ENCODE measurements at places on chromosomes 3 and 15. TPM values are rescaled to one million over a fixed set of nuclear protein-coding genes. Genes with fewer than 3 reads are reported as not detected.

- H3K4me3 ChIP-seq, result no peak overlapping the region
- no peaks in the 10 kb centered on the region for H3K36me3 ChIP-seq
- no peak overlapping the region for H3K27ac ChIP-seq
- no peaks in the 10 kb centered on the region for H3K27me3 ChIP-seq
- peaks cover 23% of the 10 kb centered on the region for H3K4me1 ChIP-seq
- no peak for DNase-seq
Measured at GRCh38 chr3:29067007-29067406, 213.9 kb upstream of the RBMS3 start.

DNA sequence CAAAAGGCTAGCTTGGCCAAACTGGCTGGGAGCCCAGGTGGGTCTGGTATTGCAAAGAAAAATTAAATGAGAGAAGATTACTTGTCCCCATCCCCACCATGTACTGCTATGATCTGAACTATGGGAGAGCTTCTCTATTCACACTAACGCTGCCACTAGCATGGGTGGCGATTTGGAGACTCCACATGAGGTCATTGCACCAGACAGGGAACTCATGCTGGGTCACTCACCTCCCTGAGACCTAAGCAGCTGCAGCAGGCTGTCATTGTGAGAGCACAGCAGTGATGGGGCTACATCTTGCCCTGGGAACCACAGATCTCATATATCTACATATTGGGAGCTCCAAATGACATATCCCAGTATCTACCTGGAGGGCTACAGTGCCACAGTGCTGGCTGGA is 36.3 kb upstream of the NECTIN3 start:
- no peak for DNase-seq
- no peaks in the 10 kb centered on the region for H3K4me1 ChIP-seq

DNA sequence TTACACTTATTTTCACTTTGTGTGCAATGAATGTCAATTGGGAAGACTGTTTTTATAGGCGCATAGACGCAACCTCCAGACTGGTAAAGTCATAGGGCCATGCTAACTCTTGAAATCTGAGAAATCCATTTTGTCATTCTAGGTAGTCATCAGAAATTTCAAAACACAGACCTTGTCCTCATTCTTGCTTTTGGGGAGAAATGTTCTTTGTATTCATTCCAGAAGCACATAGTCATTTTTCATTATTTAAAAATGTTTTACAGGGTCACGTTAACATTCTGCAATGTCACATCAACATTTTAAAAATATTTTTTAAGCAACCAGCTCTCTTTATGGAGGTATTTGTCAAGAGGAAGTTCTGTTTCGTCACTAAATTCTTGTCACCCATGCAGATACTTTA is 898.4 kb downstream of the PDCD6IP start:
- no peaks in the 10 kb centered on the region for H3K27me3 ChIP-seq
- H3K4me3 ChIP-seq, result no peak overlapping the region
- H3K4me1 ChIP-seq, result no peaks in the 10 kb centered on the region
- no peak overlapping the region for H3K27ac ChIP-seq

GRCh38 chr15:101480613-101481380 is 8.7 kb downstream of the PCSK6 start:
- no peaks in the 10 kb centered on the region for H3K4me1 ChIP-seq
- no peak for DNase-seq
- H3K27ac ChIP-seq, result no peak overlapping the region
- no peaks in the 10 kb centered on the region for H3K27me3 ChIP-seq
- no peaks in the 10 kb centered on the region for H3K36me3 ChIP-seq

- no peaks in the 10 kb centered on the region for H3K36me3 ChIP-seq
- peak overlapping the region; percentile 4 for H3K27ac ChIP-seq
- DNase-seq, result no peak
- peaks cover 60% of the 10 kb centered on the region for H3K4me1 ChIP-seq
Measured at GRCh38 chr3:14990780-14991148, 43.4 kb downstream of the NR2C2 start.

- peak overlapping the region; percentile 20 for H3K4me3 ChIP-seq
- peaks cover 60% of the 10 kb centered on the region for H3K36me3 ChIP-seq
- DNase-seq, result no peak
- H3K27ac ChIP-seq, result peak overlapping the region; percentile 77
- no peaks in the 10 kb centered on the region for H3K27me3 ChIP-seq
Measured at GRCh38 chr3:58116161-58116955, 94.4 kb downstream of the DNASE1L3 start.

- no peak overlapping the region for H3K4me3 ChIP-seq
- H3K4me1 ChIP-seq, result no peaks in the 10 kb centered on the region
- H3K36me3 ChIP-seq, result peaks cover 17% of the 10 kb centered on the region
- H3K27ac ChIP-seq, result no peak overlapping the region
- H3K27me3 ChIP-seq, result no peaks in the 10 kb centered on the region
Measured at GRCh38 chr3:47652142-47652541, 73.5 kb upstream of the CSPG5 start.

- no peaks in the 10 kb centered on the region for H3K27me3 ChIP-seq
- H3K27ac ChIP-seq, result no peak overlapping the region
- DNase-seq, result no peak
- no peak overlapping the region for H3K4me3 ChIP-seq
- H3K4me1 ChIP-seq, result peaks cover 11% of the 10 kb centered on the region
- H3K36me3 ChIP-seq, result no peaks in the 10 kb centered on the region
Measured at GRCh38 chr15:33737687-33738601, 230.4 kb upstream of the CHRM5 start.

DNA sequence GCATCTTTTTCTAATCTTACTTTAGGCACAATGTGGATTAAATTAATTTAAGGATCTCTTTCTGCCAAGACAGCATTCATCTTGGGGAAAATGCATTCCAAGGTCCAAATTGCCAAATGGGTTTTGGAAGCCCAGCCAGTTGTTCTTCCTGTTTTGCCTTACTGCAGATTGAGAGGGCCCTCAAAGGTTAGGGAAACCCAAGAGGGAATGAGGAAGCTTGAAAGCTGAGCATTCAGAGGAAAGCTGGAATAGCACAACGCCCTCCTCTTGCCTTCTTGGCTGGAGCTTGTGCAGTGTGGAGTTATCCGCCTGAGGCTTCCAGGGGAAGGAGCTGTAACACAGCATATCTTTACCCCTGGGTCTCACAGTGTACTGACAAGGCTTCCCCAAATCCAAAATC is 18.2 kb upstream of the SACM1L start:
- H3K27ac ChIP-seq, result peak overlapping the region; percentile 32
- peaks cover 55% of the 10 kb centered on the region for H3K36me3 ChIP-seq
- no peaks in the 10 kb centered on the region for H3K27me3 ChIP-seq
- H3K4me3 ChIP-seq, result no peak overlapping the region

DNA sequence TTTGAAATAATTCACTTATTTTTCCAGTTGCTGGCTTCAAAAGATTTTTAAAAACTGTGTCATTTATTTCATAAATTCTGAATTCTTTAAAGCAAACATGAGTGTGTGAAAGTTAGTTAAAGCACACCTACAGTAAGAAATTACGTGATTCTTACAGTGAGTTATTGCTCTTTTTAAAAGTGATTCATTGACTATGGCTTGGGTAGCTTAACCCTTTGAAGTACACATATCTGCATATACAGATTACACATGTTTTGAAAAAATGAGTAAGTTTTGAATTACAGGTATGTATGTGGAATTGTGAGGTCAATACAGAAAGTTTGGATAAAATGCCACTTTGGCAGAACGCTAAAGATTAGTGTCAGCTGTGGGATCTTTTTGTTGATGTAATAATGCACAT is 64.5 kb upstream of the MBNL1 start:
- H3K4me1 ChIP-seq, result peaks cover 52% of the 10 kb centered on the region
- H3K36me3 ChIP-seq, result no peaks in the 10 kb centered on the region
- no peaks in the 10 kb centered on the region for H3K27me3 ChIP-seq
- no peak for DNase-seq
- H3K27ac ChIP-seq, result peak overlapping the region; percentile 84

DNA sequence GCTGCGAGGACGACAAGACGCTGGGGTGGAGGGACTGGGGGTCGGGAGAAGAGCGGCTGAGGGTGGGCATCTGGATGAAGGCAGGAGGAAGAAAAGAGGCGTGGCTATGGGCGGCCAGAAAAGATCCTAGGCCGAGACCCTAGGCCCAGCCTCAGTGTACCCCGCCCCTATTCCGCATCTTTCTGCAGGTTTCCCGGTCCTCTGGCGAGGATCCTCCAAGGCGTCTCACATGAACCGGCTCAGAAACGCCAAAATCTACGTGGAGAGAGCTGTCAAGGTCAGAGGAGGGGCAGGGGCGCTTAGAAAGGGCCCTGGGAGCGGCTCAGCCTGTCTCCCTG is 340 bp downstream of the TTLL3 start:
- peak overlapping the region; percentile 95 for H3K27ac ChIP-seq
- H3K36me3 ChIP-seq, result peaks cover 36% of the 10 kb centered on the region
- DNase-seq, result no peak
- peaks cover 18% of the 10 kb centered on the region for H3K4me1 ChIP-seq
- no peaks in the 10 kb centered on the region for H3K27me3 ChIP-seq

DNA sequence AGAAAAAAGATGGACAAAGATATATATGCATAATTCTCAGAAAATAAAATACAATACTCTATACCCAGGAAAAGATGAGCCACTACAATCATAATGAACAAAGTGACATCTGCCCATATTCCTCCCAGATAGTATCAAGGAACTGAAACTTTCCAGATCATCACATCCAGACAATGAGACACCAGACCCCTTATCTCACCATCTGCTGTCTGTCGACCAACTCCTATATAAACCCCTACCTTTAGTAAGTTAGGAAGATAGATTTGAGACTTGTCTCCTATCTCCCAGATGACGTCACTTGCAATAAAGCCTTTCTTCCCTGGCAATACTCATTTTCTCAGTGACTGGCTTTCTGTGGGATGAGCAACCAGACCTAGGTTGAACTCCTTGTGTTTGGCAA is 1071.6 kb downstream of the PLOD2 start:
- H3K4me1 ChIP-seq, result no peaks in the 10 kb centered on the region
- no peak for DNase-seq
- H3K4me3 ChIP-seq, result no peak overlapping the region
- H3K36me3 ChIP-seq, result no peaks in the 10 kb centered on the region
- no peak overlapping the region for H3K27ac ChIP-seq

GRCh38 chr3:141699324-141699723 is 38.8 kb upstream of the RNF7 start:
- no peaks in the 10 kb centered on the region for H3K36me3 ChIP-seq
- H3K27ac ChIP-seq, result no peak overlapping the region
- H3K4me1 ChIP-seq, result no peaks in the 10 kb centered on the region

DNA sequence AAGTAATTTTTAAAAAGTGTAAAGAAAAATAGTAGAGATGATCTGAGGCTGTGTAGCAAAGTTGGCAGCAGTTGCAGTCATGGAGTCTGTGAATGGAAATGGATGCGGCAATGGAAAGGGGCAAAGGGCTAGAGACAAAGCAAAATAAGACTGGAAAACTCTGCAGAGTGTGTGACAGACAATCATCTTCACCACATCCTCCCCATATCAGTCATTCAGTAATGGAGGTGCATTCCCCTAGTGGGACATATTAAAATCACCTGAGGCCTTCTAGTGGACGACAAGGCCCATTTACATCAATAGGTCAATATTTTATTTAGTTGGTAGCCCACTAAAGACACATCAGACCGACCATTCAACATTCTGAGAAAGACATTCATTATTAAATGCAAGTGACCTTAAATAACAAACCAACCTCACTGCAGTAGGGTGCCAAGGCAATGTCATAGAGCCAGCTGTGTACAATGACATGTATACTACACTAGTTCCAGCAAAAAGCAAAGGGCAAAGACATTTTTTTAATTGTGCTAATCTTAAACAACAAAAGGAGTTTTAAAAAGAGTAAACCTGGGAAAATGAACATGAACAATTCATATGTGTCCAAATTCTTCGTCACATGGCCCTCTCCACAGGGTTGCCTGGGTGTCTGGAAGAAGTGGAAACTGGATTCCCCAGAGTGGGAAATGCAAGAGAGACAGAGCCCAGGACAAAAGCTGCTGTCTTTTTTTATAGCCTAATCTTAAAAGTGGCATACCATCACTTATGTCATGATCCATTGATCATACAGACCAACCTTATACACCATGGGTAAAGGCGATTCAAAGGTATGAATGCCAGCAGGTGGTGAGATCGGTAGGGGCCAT is 15.6 kb upstream of the RAP2B start:
- DNase-seq, result no peak
- H3K27ac ChIP-seq, result no peak overlapping the region
- no peak overlapping the region for H3K4me3 ChIP-seq
- H3K36me3 ChIP-seq, result no peaks in the 10 kb centered on the region
- no peaks in the 10 kb centered on the region for H3K4me1 ChIP-seq
- H3K27me3 ChIP-seq, result no peaks in the 10 kb centered on the region

GRCh38 chr3:35524856-35525255 is 114.5 kb upstream of the ARPP21 start:
- no peaks in the 10 kb centered on the region for H3K36me3 ChIP-seq
- no peak for DNase-seq
- H3K27me3 ChIP-seq, result no peaks in the 10 kb centered on the region
- no peak overlapping the region for H3K4me3 ChIP-seq
- no peaks in the 10 kb centered on the region for H3K4me1 ChIP-seq

- no peak for DNase-seq
- H3K27ac ChIP-seq, result no peak overlapping the region
- no peaks in the 10 kb centered on the region for H3K4me1 ChIP-seq
Measured at GRCh38 chr3:20700714-20701113, 514.7 kb upstream of the SGO1 start.

DNA sequence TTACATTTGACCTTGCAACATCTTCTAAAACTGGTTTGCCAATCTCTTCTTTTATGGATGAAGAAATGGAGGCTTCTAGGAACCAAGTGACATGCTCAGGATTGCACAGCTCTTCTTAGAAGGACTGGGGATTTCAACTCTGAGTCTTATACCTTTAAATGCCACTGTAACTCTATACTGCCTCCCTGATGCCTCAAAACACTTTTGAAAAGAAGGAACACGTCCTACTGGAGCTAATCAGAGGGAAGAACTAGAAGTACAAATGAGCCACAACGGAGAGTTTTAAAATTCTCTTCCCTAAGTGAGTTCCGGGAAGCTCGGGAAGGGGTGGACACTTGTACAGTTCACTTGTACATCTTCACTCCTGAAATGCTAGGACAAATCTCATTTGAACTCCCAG is 949 bp upstream of the MITF start:
- peaks cover 45% of the 10 kb centered on the region for H3K4me1 ChIP-seq
- DNase-seq, result no peak
- peak overlapping the region; percentile 87 for H3K4me3 ChIP-seq
- no peaks in the 10 kb centered on the region for H3K36me3 ChIP-seq
- H3K27ac ChIP-seq, result peak overlapping the region; percentile 92
- no peaks in the 10 kb centered on the region for H3K27me3 ChIP-seq

Gene SHC4
- total RNA-seq, result 1.8 TPM

Gene DLL4
- 1.7 TPM for total RNA-seq

Gene CPB1
- total RNA-seq, result not detected

Gene GABRA5
- total RNA-seq, result 58.6 TPM

Gene FANCD2
- 1.2 TPM for total RNA-seq

Gene MCF2L2
- 0.99 TPM for total RNA-seq

Gene MST1R
- 4.0 TPM for total RNA-seq

Gene CFAP161
- 0.71 TPM for total RNA-seq

Gene CCDC39
- total RNA-seq, result not detected

Gene TM4SF18
- 0.83 TPM for total RNA-seq

Gene CD200R1
- 1.6 TPM for total RNA-seq

Gene TGM5
- 0.17 TPM for total RNA-seq

Gene MGLL
- 73.9 TPM for total RNA-seq

All from esophagus muscularis mucosa (tissue), 4 donors.